ENCODE measurements at places on chromosomes 13 and 19.
A peak's percentile ranks its signal among the peaks of the same experiment; 100 is the strongest.

- DNase-seq = no peak
Measured at GRCh38 chr13:44507639-44508038, 68.5 kb downstream of the TSC22D1 start.

- peak; percentile 97 for DNase-seq
Measured at GRCh38 chr13:59086147-59086546, 1077.6 kb downstream of the DIAPH3 start.

- DNase-seq = no peak
Measured at GRCh38 chr19:10744801-10745293, 27.0 kb downstream of the DNM2 start.

- no peak for DNase-seq
Measured at GRCh38 chr13:77523834-77524728, 11.4 kb upstream of the SCEL start.

GRCh38 chr19:2110822-2111221, 14.1 kb downstream of the IZUMO4 start:
- DNase-seq = no peak

- DNase-seq = peak; percentile 46
Measured at GRCh38 chr13:44648392-44649103, 72.4 kb upstream of the TSC22D1 start.

DNA sequence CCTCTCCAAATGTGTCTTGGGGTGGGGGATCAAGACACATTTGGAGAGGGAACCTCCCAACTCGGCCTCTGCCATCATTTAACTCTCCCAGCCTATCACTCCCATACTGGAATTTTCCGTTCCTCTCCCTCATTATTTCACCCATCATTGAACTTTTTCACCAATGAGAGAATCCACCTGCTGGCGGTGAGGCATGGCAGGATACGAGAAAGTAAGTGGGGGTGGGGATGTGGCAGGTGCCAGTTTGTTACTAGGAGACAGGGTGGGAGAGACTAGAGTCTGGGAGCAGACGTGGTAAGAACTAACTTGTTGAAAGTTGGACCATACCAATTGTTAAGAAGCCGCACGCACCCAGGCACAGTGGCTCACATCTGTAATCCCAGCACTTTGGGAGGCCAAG, 6.9 kb downstream of the GIPR start:
- no peak for DNase-seq

- no peak for DNase-seq
Measured at GRCh38 chr13:43408274-43408673, 378.5 kb downstream of the ENOX1 start.

DNA sequence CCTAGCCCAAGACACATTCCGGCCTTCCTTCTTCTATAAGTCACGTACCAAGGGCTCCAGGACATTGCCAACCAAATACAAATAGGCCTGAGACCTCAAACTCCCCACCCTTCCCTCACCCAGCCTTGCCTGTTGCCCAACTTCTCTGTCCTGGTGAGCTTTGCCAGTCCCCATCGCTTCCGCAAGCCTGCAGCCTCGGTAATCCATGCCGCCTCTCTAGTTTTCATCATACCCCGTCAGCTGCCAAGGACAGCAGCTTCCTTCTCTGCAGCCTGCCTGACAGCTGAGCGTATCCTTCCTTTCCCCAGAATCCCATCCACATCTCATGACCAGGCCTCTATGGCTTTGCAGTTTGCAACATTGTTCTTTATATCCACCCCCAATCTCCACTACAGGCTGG, 36.6 kb upstream of the POMP start:
- no peak for DNase-seq

Data from HCEC 1CT (cell line).